ENCODE measurements at places on chromosomes 5 and 9.

GRCh38 chr9:111412280-111412679, 71.9 kb downstream of the ECPAS start:
- DNase-seq: no peak

- DNase-seq: no peak
Observed at GRCh38 chr5:10144040-10144439, 105.6 kb downstream of the ATPSCKMT start.

- DNase-seq: no peak
Observed at GRCh38 chr9:128987805-128988204, 40.3 kb downstream of the NUP188 start.

- no peak for DNase-seq
Observed at GRCh38 chr9:83936523-83936922, 15.3 kb upstream of the KIF27 start.

Data from effector memory CD4-positive, alpha-beta T cell (primary cell).